ENCODE measurements at places on chromosomes 1 and 21.

DNA sequence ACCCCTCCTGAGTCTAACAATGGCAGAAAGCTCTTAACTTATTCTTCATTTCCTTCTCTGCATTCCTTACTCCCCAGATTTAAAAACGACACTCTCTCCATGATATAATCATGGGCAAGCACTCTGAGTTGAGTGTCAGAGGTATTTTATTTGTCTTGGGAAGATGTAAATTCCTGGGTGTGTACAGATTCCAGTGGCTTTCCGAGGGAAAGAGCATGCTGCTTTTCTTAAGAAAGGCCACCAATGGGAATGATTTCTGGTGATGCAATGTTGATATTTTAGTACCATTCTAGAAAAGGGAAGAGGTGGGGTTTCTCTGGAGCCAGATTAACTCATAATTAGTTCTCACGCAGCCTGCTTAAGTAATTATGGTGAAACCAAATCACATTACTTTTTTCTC lies 47.8 kb upstream of the BTG3 start:
- H3K4me3 ChIP-seq: no peak overlapping the region
- H3K27ac ChIP-seq: no peak overlapping the region
- peak; percentile 36 for DNase-seq
- no peaks in the 10 kb centered on the region for H3K27me3 ChIP-seq
- H3K4me1 ChIP-seq: peaks cover 3% of the 10 kb centered on the region
- H3K36me3 ChIP-seq: no peaks in the 10 kb centered on the region

DNA sequence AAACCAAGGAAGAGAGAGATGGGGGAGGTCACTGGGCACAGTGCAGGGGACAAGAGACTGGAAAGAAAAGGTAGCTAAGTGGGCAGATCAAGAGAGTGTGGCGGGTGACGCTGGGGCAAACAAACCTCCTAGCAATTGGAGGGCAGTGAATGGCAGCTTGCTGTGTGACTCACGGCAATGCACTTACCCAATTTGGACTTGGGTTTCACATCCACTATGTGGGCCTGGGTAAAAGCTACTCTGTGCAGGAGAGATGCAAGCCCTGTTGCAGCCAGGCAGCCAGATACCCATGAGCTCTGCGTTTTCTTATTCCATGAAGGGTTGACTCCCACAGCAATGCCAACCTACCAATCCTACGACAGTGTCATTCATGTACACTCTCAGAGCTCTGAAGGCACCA lies 9.5 kb downstream of the PLXNA2 start:
- DNase-seq: no peak
- no peak overlapping the region for H3K4me3 ChIP-seq
- H3K27me3 ChIP-seq: no peaks in the 10 kb centered on the region
- no peak overlapping the region for H3K27ac ChIP-seq
- H3K36me3 ChIP-seq: no peaks in the 10 kb centered on the region
- peaks cover 55% of the 10 kb centered on the region for H3K4me1 ChIP-seq

GRCh38 chr1:201213926-201214325 lies 23.3 kb downstream of the IGFN1 start:
- H3K27ac ChIP-seq: no peak overlapping the region
- no peak for DNase-seq
- no peaks in the 10 kb centered on the region for H3K36me3 ChIP-seq
- no peak overlapping the region for H3K4me3 ChIP-seq
- no peaks in the 10 kb centered on the region for H3K4me1 ChIP-seq
- no peaks in the 10 kb centered on the region for H3K27me3 ChIP-seq

DNA sequence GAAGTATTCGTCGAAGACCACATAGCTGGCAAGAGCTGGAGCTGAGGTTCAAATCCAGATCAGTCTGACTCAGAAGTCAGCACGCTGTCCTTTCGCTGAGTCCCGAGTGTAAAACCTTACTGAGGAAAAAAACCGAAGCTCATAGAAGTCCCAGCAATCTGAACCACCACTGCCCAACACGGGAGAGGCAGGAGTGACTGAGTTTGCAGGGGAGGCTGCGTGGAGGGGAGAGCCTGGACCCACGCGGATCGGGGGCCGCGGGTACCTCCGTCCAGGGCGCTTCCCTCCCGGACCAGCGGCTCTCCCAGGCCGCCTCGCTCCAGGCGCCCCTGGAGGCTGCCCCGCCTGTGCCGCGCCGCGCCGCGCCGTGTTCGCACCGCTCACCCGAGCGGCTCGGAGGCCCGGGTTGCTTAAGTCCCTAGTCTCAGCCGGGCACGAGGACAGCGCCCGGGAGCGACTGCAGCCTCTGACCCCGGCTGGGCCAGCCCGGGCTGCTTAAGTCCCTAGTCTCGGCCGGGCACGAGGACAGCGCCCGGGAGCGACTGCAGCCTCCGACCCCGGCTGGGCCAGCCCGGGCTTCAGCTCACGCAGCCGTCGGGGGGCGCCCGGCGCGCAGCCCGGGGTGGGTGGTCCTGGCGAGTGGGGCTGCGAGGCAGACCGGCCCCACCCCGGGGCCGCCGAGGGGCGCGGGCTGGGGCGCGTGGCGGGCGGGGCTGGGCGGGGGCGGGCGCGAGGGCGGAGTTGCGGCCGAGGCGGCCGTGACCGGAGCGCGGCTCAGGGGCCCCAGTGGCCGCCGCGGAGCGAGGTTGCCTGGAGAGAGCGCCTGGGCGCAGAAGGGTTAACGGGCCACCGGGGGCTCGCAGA lies at the start of gene ADAMTSL4:
ADAMTSL4 (plus strand) TSS at position 777 of the 864 bp plus-strand sequence. CDS start 2,881 bp downstream, outside the sequence.
- H3K4me1 ChIP-seq: no peaks in the 10 kb centered on the region
- H3K36me3 ChIP-seq: no peaks in the 10 kb centered on the region
- H3K4me3 ChIP-seq: no peak within 1 kb of the TSS
- H3K27ac ChIP-seq: peak within 1 kb of the TSS; percentile 52
- peak; percentile 88 for DNase-seq
- H3K27me3 ChIP-seq: no peaks in the 10 kb centered on the region

- H3K27me3 ChIP-seq: no peaks in the 10 kb centered on the region
- DNase-seq: peak; percentile 25
- H3K4me3 ChIP-seq: no peak overlapping the region
- no peaks in the 10 kb centered on the region for H3K36me3 ChIP-seq
Measured at GRCh38 chr21:35563885-35564451, 496.4 kb downstream of the SETD4 start.

DNA sequence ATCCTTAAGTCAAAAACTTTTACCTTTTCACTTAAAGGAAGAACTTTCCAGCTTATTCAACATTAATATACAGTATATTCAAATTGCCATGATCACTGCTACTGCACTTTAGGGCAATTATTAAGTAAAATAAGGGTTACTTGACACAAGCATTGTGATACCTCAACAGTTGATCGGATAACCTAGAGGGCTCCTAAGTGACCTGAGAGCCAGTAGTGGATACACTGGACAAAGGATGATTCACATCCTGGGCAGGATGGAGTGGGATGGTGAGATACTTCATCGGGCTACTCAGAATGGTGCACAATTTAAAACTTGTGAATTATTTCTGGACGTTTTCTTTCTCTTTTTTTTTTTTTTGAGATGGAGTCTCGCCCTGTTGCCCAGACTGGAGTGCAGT lies 54.5 kb upstream of the PPM1J start:
- H3K27me3 ChIP-seq: no peaks in the 10 kb centered on the region
- no peak for DNase-seq
- no peaks in the 10 kb centered on the region for H3K4me1 ChIP-seq
- no peak overlapping the region for H3K4me3 ChIP-seq

GRCh38 chr1:201080135-201080534 lies 32.1 kb downstream of the CACNA1S start:
- no peak overlapping the region for H3K27ac ChIP-seq
- no peak for DNase-seq
- H3K27me3 ChIP-seq: no peaks in the 10 kb centered on the region
- no peaks in the 10 kb centered on the region for H3K36me3 ChIP-seq
- no peak overlapping the region for H3K4me3 ChIP-seq

- H3K27me3 ChIP-seq: no peaks in the 10 kb centered on the region
- H3K36me3 ChIP-seq: no peaks in the 10 kb centered on the region
Measured at GRCh38 chr1:180177931-180178330, 23.3 kb downstream of the QSOX1 start.

GRCh38 chr1:20469406-20470076 lies 16.5 kb downstream of the CAMK2N1 start:
- H3K27ac ChIP-seq: no peak overlapping the region
- no peaks in the 10 kb centered on the region for H3K27me3 ChIP-seq
- H3K36me3 ChIP-seq: no peaks in the 10 kb centered on the region
- no peak for DNase-seq

DNA sequence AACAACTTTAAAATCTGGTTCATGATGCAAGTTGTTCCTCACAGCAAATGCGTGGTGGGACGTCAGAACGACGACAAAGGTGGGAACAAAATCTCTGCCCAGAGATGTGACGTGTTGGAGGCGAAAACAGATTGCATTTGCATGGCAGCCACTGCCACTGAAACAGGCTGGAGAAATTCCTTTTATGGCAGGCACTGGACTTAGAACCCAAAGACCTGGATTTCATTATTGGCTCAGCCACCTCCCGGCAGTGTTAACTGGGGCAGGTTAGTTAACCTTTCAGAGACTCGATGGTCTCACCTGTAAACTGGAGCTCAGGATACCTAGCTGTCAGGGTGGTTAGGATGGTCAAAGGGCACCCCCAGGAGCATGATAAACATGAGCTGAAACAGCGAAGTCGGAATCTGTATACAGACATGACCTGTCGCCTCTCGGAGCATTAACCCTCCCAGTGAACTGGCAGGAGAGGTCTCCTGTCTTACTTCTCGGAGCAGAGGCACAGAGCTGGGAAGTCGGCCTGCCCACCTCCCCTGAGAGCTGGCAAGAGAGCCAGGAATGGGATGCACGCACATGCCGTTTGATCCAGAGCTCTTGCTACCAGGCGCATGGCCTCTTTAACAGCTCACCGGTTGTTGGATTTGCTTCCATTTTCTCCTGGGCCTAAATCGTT lies 59.2 kb upstream of the TARBP1 start:
- no peak for DNase-seq
- H3K4me1 ChIP-seq: peaks cover under 1% of the 10 kb centered on the region
- H3K4me3 ChIP-seq: no peak overlapping the region
- no peaks in the 10 kb centered on the region for H3K27me3 ChIP-seq
- H3K27ac ChIP-seq: no peak overlapping the region
- H3K36me3 ChIP-seq: no peaks in the 10 kb centered on the region

- H3K27ac ChIP-seq: no peak overlapping the region
- H3K36me3 ChIP-seq: no peaks in the 10 kb centered on the region
- no peak for DNase-seq
Measured at GRCh38 chr1:97210307-97210706, 488.7 kb downstream of the PTBP2 start.

DNA sequence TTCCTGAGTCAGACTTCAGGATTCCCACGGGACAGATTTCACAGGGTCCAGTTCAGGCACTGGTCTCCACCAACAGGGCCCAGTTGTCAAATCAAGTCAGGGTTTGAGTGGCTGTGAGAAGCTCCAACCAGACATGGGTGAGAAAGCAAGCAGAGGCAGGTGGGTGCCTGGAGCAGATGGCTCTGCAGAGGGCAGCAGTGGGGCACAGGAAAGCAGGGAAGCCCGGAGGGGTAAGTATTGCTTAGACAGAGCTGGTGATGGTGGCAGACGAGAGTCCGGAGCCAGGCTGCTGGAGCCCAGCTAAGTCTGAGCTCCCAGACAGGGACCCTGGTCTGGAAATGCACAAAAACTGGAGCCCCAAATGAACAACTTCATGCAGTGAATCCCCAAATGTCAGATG lies 40.4 kb downstream of the RIMS3 start:
- no peak overlapping the region for H3K27ac ChIP-seq
- no peaks in the 10 kb centered on the region for H3K36me3 ChIP-seq
- no peak overlapping the region for H3K4me3 ChIP-seq
- no peaks in the 10 kb centered on the region for H3K4me1 ChIP-seq
- DNase-seq: peak; percentile 23

- no peaks in the 10 kb centered on the region for H3K27me3 ChIP-seq
- no peak for DNase-seq
- no peak overlapping the region for H3K27ac ChIP-seq
- H3K4me1 ChIP-seq: no peaks in the 10 kb centered on the region
- H3K36me3 ChIP-seq: no peaks in the 10 kb centered on the region
Measured at GRCh38 chr1:243489681-243490546, 234.1 kb downstream of the SDCCAG8 start.

DNA sequence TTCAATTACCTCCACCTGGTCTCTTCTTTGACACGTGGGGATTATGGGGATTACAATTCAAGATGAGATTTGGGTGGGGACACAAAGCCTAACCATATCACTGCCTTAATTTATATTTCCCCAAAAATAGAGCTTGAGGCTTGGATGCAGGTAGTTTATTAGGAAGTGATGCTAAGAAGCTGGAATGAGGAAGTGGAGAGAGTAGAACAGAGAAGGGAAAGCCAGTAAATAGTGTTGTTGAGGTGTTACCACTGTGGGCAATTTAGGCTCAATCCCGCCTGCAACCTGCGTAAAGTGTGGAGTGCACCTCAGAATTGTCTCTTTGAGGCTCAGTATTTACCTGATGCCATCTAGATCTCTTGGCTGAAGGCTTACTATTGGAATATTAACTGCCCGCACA lies 4.9 kb upstream of the DOCK7 start:
- no peak for DNase-seq
- no peak overlapping the region for H3K27ac ChIP-seq
- H3K27me3 ChIP-seq: no peaks in the 10 kb centered on the region
- H3K36me3 ChIP-seq: no peaks in the 10 kb centered on the region
- H3K4me3 ChIP-seq: no peak overlapping the region

DNA sequence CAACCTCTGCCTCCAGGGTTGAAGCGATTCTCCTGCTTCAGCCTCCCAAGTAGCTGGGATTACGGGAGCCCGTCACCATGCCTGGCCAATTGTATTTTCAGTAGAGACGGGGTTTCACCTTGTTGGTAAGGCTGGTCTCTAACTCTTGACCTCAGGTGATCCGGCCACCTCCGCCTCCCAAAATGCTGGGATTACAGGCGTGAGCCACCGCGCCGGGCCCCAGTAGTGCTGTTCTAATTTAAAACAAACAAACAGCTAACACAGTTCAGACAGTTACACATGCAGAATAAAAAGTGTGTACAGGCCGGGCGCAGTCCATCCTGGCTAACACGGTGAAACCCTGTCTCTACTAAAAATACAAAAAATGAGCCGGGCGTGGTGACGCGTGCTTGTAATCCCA lies 35.6 kb upstream of the OPRD1 start:
- peaks cover 1% of the 10 kb centered on the region for H3K36me3 ChIP-seq
- H3K27me3 ChIP-seq: no peaks in the 10 kb centered on the region
- no peaks in the 10 kb centered on the region for H3K4me1 ChIP-seq
- no peak overlapping the region for H3K27ac ChIP-seq

DNA sequence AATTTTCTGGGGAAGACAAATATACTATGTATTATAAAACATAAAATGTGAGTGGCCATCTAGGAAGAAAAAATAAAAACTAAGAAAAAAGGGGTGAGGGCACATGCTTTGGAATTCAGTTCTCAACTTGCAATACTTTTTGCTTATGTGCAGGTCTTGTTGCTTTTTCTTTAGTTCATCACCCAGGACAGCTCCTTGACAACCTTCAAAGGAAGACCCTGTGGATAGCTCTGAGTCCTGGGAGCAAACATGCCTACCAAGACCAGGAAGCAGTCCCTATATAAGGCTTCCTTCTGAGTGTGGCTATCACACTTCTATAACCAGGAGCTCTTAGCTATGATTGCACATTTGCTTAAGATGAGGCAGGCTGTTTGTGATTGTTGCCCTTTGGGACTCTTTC lies 78.0 kb downstream of the WDR64 start:
- DNase-seq: peak; percentile 42
- H3K36me3 ChIP-seq: no peaks in the 10 kb centered on the region
- no peak overlapping the region for H3K4me3 ChIP-seq
- H3K27me3 ChIP-seq: no peaks in the 10 kb centered on the region
- no peak overlapping the region for H3K27ac ChIP-seq

GRCh38 chr21:43767984-43768867 lies 7.9 kb downstream of the CSTB start:
- DNase-seq: peak; percentile 69
- H3K4me3 ChIP-seq: no peak overlapping the region
- H3K4me1 ChIP-seq: peaks cover 5% of the 10 kb centered on the region
- H3K36me3 ChIP-seq: peaks cover 2% of the 10 kb centered on the region
- H3K27ac ChIP-seq: no peak overlapping the region

GRCh38 chr1:236471096-236471495 lies 52.7 kb upstream of the LGALS8 start:
- peaks cover 4% of the 10 kb centered on the region for H3K4me1 ChIP-seq
- no peak overlapping the region for H3K4me3 ChIP-seq
- no peaks in the 10 kb centered on the region for H3K36me3 ChIP-seq

Data from mesendoderm (in vitro differentiated cells).